Fibroblast of skin of back (primary cell): ENCODE measurements at places on chromosomes 12 and 14.

DNA sequence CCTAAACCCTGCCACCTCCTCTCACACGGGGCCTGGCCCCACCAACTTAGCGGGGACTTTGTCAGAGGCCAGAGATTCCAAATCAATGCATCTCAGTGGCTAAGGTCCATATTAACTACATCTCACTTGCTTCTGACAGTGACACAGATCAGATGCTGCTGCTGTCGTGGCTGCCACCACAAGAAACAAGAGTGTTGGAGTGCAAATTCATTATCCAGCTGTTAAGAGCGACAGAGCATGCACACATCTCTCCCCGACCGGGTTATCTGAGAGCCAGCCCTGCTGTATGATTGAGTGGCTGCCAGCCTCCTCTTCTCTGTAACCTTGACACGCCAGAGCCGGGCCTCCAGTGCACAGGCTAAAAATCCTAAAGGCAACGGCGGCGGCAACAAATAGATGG is 40.2 kb downstream of the SPRING1 start:
- DNase-seq = no peak

DNA sequence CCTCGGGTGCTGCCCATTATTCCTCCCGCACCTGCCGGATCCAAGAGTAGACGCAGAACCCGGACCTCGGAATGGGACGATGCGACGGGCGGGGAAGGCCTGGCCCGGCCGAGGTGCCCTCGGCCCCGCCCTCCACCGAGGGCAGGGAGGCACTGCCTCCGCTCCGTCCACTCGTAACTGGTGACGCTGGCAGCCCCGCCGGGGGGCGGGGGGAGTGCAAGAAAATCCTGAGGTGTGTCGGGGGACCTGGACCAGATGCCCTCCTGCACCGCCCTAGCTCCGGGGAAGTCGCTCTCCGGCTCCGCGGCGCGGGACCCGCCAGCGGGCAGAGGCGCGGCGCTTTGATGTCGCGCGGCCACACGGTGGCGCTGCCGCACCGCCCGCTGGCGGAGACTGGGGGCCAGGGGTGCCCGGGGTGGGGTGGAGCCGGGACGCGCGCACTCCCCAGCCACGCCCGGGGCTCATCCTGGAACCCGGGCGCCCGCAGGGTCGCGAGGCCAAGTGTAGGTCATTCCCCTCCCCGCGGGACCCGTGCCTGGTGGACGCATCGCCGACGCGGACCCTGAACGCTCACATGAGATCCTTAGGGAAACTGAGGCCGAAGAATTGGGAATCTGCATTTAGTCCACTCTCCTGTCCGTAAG is 202.8 kb downstream of the TTC8 start:
- peak; percentile 44 for DNase-seq

- DNase-seq = peak; percentile 58
Observed at GRCh38 chr12:45379261-45379660, 163.4 kb downstream of the ANO6 start.

DNA sequence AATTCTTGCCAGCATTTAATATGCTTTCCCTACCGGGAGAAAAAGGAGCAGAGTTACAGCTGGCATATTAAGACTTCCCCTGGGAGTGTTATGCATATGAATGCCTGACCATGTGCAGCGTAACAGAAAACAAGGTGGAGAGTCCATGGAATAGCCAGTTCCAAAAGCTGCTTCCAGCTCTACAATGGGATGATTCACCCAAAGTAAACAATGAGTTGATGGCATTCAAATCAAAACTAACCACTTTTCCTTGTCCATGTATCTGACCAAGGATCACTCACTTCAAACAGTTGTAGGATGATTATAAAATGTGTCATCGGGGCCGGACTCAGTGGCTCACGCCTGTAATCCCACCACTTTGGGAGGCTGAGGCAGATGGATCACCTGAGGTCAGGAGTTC is 48.1 kb upstream of the BICDL1 start:
- DNase-seq = peak; percentile 76

DNA sequence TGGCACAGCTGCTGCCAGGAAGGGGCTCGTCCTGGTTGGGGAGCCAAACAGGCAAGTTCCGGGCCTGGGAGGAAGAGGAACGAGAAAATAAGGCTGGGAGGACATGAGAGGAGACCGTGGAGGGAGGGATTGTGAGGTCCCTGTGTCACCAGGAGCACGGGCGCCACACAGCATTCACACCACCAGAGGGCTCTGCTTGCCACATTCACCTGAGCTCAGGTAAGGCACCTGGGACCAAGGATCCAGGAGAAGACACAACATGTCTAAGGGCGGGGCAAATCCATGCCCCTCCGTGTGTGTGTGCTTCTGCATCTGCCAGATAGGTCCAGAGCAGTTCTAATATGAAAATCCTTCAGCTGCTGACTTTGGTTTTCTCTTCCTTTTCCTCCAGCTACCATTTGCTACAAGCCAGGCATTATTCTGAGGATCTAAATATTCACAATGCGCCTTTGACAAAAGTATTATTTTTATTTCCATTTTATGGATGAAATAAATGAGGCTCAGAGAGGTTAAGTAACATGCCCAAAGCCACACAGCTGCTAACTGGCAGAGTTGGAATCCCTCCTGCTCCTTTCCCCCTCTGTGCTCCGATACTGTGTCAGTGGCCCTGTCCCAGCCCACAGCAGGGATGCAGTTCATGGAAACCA is 14.6 kb downstream of the RAPGEF3 start:
- no peak for DNase-seq

GRCh38 chr14:69695322-69696203 is 71.4 kb upstream of the SRSF5 start:
- no peak for DNase-seq

GRCh38 chr12:65860600-65860999 is 36.3 kb downstream of the HMGA2 start:
- DNase-seq = no peak

GRCh38 chr14:76194327-76194726 is 42.6 kb downstream of the GPATCH2L start:
- DNase-seq = no peak

DNA sequence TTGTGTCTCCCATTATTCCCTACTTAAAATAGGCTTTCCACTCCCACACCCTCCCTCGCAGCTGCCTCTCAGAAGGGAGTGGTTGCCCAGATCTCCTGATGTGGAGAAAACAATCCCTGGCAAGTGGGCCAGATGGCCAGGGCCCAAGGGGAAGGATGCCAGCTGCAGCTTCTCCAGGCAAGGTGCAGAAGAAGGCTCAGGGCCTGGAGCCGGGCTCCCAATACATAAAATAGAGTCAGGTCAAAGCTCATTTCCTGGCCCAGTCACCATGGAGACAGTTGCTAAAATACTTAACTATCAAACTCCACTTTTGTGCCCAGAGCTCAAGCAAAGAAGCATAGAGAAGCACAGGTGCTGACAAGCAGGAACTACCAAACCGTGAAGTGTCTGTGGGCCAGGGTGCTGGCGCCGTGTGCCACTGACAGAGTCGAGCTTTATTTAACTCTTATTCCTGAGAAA is 45.7 kb upstream of the ITPR2 start:
- no peak for DNase-seq

GRCh38 chr14:102094101-102094500 is 7.3 kb upstream of the HSP90AA1 start:
- no peak for DNase-seq

DNA sequence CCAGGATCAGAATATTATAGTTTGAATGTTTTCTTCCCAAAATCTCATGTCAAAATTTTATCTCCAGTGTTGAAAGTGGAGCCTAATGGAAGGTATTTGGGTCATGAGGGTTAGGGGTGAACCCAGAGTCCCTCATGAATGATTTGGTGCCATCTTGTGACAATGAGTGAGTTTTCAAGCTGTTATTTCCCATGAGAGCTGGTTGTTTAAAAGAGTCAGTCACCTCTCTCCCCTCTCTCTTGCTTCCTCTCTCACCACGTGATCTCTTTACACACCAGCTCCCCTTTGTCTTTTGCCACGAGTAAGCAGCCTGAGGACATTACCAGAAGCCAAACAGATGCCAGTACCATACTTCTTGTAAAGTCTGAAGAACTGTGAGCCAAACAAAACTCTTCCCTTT is 561.6 kb downstream of the RERGL start:
- no peak for DNase-seq

DNA sequence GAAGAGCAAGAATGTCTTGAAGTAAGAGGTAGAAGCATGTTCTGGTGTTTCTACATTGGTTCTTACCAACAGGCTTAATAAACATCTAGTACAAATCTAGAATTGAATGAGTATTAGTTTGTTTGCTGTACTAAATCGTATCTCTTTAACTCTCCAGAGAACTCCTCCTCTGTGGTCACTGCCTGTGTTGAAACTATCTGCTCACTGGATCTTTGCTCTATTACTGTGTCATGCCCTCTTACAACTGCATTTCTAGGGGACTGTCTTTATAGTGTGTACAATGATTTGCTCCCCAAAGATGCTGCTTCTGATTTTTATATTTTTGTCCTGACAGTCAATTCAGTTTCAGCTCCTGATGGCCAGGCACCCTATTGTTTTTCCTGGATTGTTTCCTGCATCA is 50.1 kb upstream of the E2F7 start:
- no peak for DNase-seq

- DNase-seq = no peak
Observed at GRCh38 chr12:113812411-113813228, 153.5 kb downstream of the RBM19 start.

DNA sequence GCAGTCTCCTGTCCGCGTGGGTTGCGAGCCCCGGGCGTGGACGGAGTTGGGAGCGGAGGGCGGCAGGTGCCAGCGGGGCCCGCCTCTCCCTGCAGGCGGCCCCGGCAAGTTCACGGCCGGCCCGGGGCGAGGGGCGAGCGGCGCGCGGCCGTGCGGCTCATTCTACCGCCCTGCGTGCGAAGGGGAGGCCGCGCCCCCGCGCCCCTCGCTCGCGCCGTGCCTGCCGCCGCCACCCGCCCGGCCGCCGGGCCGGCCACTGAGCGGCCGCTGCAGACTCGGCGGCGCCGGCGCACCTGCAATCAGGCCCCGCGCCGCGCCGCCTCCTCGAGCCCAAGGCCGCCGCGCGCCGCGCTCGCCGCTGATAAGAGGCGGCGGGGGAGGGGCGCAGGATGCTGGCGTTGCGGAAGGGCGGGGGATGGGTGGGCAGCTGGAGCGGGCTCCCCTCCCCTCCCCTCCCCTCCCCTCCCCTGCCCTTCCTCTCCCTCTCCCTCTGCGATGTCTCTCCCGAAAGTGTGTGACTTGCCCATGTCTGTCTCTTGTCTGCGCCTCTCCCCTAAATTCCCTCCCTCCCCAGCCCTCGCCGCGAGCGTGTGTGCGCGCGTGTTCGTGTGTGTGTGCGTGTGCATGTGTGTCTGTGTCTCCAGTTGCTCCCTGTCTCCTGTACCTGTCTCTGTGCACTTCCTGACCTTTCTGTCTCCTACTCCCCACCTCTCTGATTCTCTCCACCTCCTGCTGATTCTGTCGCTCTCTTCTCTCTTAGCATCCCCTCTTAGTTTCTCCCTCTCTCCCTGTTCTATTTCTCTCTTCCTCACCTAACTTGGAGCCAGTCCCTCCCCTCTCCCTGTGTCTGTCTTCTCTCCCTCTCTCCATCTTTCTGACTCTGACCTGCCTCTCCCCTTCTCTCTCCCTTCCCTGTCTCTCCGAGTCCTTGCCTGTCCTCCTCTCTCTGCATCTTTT is 768.1 kb upstream of the TBX3 start:
- DNase-seq = no peak

DNA sequence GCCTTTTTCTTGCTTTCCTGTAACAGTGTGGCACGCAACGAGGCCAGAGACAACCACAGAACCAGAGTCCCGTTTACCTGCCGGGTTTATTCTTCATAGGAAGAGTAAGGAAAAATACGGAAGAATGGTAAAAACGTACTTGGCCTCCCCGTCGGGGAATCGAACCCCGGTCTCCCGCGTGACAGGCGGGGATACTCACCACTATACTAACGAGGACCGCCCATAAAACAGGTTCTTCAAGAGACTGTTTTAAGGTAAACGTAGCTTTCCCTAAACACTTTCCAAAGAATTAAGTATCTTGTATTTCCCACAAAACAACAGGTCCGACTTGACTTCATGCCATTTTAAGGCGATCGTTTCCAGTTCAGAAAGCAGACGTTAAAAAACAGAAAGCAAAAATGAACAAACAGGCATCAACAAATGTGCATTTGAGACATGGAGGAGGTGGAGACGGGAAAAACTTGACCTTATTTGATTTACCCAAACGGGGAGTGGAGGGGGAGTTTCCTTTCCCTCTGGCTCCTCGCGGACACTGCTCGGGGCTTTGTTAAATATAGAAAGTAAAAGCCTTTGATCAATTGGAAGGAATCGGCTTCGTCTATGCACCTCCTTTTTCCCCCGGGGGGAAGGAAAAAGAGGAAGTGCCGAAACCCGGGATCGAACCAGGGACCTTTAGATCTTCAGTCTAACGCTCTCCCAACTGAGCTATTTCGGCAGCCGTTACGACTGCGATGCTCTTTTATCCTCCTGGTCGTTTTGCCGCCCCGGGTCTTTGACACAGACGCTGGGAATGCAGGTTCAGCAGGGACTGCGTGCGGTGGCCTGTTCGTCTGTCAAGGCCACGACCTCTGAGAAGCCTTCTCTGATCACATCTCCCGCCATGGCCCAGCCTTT is 13.0 kb upstream of the UBC start:
- DNase-seq = peak; percentile 86

DNA sequence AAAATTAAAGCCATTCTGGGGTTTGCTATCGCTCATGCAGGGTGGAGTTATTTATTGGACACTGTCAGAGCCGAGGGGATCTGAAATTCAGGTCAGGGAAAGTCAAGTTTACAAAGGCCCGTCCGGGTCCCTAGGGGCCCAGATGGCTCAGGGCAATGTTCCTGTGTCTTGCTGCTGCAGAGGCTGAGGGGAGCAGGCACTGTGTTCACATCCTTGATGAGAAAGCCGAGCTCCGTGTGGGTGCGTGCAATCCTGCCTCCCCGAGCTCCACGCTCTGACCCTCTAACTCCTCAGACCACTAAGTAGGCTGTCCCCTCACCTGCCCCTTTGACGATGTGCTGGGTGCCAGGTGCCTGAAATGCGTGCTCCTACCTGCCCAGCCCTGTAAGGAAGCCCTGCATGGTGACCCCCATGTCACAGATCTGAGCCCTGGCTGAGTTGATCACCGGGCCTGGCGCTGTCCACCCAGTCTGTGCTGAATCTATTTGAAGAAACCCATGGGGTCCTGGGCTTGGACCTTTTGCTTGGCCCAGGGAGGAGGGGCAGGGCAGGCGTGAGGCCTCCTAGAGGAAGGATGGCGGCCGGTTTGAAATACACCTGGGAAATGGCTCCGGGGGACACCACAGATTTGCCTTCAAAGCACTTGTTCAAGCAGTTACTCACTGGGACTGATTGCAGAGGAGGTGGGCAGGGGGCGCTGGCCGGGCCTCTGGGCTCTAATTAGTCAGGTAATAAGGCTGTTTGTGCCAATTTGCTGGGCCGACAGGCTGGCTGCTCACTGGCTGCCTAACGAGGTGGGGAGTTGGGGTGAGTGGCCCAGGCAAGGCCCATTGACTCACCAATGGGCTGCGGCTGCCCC is 204.3 kb downstream of the KIF26A start:
- DNase-seq = no peak
